T follicular helper cell (primary cell): ENCODE measurements at places on chromosomes 2 and 18.

DNA sequence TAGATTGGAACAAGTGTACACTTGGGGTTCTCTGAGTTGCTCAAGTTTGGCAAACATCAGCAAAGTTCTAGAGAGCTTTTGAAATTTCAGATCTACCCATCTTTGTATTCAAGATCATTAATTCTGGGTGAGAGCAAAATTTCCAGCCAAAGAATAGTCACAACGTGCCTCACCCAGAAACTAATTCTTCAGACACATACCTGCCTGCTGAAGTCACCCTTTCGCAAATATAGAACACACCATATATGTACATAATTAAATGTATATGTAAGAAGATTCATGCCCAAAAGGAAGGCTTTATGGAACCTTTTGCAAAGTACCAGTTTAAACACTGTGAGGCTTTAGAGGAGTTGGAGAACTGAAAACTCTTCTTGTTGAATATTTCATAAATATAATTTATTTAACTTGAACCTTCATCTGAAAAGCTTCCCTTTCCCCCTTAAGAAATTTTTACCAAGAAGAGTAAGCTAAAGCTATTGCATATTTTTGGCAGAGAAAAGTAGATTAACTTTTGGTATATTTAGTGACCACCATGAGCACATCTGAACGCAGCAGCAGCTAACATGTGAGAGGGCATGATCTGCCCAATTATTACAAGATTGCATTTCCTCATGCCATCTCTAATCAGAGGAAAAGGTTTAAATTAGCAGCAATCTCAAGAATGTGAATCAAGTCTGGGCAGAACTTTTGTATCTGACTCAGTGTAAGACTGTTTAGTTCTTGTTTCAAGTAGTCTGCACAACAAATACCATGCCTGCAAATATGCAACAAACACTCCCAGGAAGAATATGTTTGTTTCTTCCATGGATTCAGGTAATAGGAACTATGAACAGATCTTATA, 8.2 kb downstream of the RND3 start:
- DNase-seq, result no peak

GRCh38 chr2:226216575-226216974, 583.0 kb downstream of the IRS1 start:
- DNase-seq, result no peak

- DNase-seq, result no peak
Observed at GRCh38 chr2:204748286-204748685, 203.0 kb downstream of the PARD3B start.

DNA sequence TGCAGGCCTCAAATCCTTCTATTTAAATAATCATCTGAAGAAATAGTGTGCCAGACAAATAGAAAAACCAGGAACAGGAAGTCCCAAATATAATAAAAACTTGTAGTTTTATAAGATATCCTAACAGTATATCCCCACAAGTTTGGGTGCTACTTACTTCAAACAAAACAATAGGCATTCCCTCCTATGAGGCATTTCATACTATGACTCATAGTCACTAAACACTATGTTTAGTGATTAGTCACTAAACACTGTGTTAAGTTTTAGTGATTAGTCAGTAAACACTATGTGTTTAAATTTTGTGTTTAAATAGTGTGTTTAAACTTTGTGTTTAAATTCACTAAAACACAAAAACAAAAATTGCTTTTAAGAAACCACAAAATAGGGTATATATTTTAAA, 407.0 kb upstream of the CDH19 start:
- DNase-seq, result no peak

DNA sequence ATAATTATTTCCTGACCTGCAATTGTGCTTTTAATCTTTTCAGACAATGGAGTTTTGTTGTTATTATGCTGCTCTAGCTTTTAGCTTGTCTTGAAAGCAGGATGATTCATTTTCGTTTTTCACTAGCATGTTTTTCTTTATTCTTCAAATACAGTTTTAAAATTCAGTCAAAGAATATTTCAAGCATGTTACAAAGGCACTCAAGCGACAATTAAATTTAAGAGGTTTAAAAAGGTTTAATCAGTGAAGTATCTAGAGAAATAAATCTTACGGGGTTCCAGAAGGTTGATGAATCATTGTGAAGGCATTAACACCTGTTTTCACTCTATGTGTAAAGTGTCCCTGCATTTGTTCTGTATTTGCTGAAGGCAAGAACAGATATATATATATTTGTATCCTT, 390.7 kb upstream of the TMEFF2 start:
- no peak for DNase-seq

- no peak for DNase-seq
Observed at GRCh38 chr2:100228415-100228814, 86.0 kb upstream of the AFF3 start.

DNA sequence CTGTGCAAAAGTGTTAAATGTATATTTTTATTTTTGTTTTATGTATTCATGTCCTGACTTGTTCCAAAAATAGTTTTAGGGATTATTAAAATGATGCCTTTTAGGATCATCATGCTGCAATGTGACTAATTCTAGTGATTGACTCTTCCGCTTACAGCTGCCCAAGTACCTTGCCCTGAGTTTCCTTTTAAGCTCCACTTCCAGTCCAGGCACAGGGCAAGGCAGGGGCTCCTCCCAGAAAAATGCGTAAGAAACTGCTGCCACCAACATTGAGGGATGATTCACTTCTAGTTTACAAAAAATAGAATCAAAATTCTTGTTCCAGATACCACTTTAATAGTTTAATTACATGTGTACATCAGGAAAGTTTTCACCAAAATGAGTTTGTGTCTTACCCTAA, 116.4 kb downstream of the IRS1 start:
- DNase-seq, result no peak

- no peak for DNase-seq
Observed at GRCh38 chr2:166242309-166242708, 114.5 kb upstream of the SCN1A start.

GRCh38 chr2:113258471-113259147, 20.1 kb downstream of the PAX8 start:
- no peak for DNase-seq

DNA sequence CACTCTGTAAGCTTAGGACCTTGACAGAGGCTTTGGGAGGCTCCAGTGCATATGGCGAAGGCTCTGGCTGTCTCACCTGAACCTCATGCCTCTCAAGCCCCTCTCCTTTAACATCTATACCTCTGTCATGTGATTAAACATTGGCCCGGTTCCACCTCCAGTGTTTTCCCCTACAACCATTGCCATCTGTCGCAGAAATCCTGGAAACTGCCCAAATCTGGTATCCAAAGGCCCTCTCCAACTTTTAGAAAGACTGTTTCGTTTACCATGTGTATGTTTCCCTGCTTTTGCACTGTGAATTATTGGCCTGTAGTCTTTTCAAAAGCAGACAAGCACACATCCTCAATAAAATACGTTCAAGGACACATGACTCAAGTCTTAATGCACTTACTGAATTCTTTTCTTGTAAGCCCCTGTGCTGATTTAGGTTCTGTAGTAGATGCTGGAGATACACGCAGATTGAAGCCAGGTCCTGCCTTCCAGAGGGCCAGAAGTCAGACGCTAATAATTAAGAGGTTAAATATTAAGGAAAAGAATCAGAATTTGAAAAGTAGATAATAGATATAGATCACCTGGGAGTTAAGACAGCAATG, 386.4 kb upstream of the SLC14A2 start:
- DNase-seq, result no peak

GRCh38 chr18:12041561-12041960, 52.1 kb upstream of the ANKRD62 start:
- DNase-seq, result no peak

- no peak for DNase-seq
Observed at GRCh38 chr18:55375930-55376329, 212.1 kb downstream of the TCF4 start.

DNA sequence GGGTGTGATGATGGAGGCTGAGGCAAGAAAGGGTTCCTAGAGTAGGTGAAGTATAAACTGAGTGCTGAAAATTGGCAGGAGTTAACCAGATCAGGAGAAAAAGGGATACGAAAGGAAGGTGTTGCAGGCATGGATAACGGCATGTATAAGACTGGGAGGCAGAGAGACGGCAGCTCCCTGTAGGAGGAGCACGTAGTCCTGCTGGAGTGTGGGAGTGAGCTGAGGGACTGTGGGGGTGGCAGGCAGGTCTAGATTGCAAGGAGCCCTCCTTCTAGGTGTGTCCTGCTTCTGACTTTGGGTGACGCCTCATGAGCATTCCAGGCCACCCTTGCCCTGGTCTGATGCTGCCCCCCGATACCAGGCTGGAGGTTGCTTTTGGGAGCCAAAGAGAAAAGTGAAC, 36.4 kb upstream of the KCTD1 start:
- DNase-seq, result no peak

- DNase-seq, result no peak
Observed at GRCh38 chr2:184646177-184646576, 47.8 kb downstream of the ZNF804A start.

DNA sequence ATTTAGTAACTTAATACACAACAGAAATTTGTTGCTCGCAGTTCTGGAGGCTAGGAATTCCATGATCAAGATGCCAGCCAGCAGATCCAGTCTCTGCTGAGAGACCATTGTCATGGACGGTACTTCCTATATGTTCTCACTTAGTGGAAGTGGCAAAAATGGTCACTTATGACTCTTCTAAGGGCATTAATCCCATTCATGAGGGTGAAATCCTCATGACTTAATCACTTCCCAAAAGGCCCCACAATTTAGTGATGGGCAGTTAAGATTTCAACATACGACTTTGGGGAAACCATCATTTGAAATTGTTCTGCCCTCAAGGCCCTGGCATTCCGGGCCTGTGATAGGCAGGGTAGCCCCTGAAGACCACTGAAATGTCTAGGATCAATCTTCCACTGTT, 23.0 kb downstream of the BZW1 start:
- no peak for DNase-seq

DNA sequence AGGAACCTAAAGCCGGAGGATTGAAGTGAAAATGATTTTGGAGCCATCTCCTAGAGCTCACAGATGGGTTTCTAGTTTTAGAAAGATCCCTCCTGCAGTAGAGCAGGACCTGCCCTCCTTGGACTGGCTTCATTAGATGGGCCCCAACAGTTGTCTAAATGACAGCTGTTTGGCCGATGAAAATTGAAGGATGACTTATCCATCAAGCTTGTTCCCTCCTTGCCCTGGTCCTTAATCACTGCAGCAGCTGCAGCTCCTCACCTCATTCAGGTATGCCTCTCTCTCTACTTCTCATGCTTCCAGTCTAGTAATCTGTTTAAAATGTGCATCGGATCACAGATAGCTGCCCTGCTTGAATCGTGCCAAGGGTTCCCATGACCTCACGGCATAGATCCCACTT, 677.6 kb downstream of the BCL11A start:
- no peak for DNase-seq

- DNase-seq, result no peak
Observed at GRCh38 chr2:176645494-176645893, 376.3 kb downstream of the MTX2 start.

- DNase-seq, result no peak
Observed at GRCh38 chr2:10591207-10591606, 98.6 kb downstream of the NOL10 start.

DNA sequence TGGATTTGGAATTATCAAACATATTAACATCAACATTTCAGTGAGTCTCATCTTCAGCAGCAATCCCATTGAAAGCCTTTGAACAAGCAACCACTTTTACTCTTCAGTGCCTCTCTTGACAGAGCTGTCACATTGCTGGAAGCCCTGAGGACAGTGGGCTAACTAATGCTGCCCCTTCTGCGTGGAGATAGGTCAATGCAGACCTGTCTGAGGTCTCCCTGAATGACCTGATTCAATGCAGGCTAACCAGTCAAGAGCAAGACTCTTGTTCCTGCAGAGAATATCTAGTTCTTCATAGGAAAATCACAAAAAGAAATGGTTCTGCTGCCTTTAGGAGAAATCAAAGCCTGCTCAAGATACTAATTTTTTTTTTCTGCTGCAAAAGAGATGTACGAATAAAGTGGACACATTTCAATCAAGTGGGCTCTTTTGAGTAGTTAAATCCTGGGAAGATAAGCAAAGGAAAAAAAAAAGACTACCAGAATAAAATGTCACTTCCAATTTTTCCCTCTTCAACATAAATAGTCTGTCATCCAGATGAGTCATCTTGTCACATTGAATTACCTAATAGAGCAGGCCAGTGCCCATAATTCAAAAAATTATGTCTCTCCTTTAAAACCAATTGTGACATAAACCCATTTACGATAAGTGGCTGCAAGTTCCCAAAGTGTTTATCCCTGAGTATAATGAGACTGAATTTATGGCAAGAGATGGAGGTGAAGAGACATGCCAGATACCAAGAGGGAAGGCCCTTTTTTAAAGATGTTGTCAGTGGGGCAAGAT, 1269.0 kb upstream of the DDX18 start:
- DNase-seq, result no peak

DNA sequence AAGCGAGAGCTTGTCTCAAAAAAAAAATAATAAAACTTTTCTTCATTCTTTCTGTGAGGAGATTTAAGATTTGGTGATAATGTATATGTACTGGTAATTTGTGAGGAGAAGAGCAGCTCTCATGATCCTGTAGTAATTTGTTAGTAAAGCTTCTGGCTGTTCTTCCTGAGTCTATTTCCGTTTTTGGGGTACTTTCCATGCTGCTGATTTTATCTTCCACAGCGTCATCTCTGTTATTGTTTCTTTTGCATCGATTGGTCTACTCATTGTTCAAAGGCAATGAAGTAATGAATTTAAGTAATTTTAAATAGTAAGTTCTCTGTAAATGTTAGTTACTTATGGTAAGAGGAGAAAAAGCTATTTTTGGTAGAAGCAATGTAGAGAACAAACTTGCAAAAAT, 12.0 kb downstream of the NDUFAF7 start:
- no peak for DNase-seq

DNA sequence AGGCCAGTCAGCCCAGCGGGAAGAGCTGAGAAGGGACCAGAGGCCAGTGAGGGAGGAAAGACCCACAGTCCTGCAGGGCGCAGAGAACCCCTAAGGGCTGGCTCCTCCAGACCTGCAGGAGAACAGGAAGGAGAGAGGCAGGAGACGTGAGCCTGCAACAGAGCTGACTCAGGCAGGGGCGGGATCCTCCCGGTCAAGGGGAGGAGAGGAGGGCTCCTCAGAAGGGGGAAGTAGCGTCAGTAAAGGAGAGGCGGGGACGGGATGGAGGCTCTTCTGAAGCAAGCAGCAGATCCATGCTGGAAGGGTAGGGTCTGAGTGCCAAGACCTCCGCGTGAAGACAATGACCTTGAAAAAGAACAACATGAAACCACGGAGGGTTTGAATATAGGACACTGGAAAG, 50.8 kb downstream of the TRABD2A start:
- no peak for DNase-seq

- DNase-seq, result no peak
Observed at GRCh38 chr2:20181761-20182160, 43.2 kb downstream of the SDC1 start.

DNA sequence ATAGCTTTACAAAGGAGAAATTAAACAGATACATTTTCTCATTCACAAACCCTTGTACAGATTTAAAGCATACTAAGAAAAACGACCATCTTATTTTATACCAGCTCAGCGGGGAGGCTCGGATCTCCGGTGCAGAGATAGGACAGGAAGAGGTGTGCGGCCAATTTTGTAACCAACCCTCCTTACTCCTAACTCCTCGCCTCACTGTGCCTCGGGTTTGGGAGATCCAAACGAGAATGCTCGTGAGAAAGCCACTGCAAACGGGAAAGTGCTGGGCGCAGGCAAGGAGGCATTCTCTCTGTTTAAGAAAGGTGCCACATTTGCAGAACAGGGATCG, 1.2 kb downstream of the KDSR start:
- DNase-seq, result no peak

- no peak for DNase-seq
Observed at GRCh38 chr18:78021196-78021595, 771.5 kb downstream of the GALR1 start.
